NCI-H524 (cell line): ENCODE measurements at places on chromosomes 6 and 20.

DNA sequence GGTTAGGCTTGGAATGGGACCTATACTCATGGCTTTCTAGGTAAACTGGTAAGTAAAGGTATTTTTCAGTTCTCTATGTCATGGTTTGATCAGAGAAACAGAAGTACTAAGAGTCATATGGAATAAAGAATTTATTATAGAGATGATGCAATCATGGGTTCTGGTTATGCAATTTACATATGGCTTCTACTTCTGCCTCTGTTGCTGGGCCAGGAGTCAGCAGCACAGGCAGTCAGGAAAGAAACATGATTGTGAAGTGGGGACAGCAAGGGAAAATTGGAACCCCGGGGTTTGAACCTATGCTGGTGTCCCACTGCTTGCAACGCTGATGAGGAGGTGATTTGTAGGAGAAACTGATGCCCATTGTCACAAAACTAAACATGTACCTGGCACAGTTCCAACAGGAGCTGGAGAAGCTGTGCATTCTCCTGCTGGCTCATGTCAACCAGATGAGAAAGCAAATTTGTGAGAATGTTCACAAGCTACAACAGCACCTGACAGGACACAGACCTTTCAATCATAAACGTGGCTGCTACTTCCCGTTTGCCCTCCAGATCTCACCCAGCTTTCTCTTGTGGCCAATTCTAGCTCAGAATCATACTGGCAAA is 887.1 kb downstream of the TFAP2A start:
- no peak for DNase-seq

- DNase-seq, result no peak
Measured at GRCh38 chr20:2163312-2163711, 61.7 kb downstream of the STK35 start.

GRCh38 chr6:101224751-101225150 is 168.8 kb upstream of the GRIK2 start:
- DNase-seq, result no peak

- no peak for DNase-seq
Measured at GRCh38 chr6:44177691-44178423, 19.2 kb downstream of the CAPN11 start.

DNA sequence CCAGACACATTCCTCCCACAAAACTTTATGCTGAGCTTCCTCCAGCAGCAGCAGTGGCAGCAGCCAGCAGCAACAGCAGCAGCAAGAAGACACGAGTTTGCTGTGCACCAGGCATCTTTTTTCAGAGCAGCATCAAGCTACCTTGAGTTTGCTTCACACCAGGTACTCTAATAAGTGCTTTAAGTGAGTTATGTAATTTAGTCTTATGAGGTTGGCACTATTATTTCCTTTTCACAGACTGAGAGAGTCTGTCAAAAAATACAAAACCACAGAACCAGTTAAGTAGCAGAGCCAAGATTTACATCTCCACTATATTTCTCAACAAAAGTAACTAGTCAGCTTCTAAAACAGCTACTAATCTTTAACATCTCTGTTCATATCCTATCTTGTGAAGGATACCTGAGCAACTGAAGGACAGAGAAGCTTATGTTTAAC is 23.7 kb downstream of the RANBP9 start:
- no peak for DNase-seq

- peak; percentile 34 for DNase-seq
Measured at GRCh38 chr6:147870506-147871110, 362.1 kb downstream of the SAMD5 start.

- DNase-seq, result no peak
Measured at GRCh38 chr20:15593081-15593480, 980.2 kb downstream of the KIF16B start.

DNA sequence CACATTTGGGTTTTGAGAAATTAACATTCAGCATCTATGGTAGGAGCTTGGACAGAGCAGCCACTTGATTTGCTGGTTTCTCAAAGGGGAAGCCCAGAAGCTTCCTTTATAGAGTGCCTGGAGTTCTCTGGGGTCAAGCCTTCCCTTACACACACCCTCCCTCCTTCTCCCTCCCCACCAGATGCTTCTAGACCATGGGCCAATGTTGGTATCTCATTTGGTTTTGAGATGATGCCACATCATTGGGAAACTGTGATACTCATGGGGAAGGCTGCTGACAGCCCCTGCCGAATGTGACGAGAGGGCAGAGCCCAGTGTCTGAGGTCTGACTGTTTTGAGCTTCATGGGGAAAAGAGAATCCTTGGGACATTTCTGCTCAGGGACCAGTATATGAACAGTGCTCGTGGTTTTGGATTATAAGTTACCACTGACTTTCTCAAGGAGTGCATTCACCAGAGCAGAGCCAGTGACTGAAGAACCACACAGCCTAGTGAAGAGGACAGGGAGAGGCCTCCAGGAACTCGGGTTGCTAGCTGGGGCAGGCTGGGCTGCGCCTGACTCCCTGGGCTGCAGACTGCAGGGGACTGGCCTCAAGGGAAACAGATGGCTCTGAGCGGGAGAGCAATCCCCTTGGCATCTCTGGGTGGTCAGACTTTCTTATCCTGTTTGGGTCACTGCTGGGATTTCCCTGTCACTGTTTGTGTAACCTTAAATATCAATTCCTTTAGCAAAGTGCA is 46.4 kb upstream of the CST5 start:
- DNase-seq, result no peak

GRCh38 chr20:63735859-63736718 is at the start of gene LIME1:
LIME1 (plus strand) TSS chr20:63736664; CDS start chr20:63737550, 886 bp downstream.
- no peak for DNase-seq

DNA sequence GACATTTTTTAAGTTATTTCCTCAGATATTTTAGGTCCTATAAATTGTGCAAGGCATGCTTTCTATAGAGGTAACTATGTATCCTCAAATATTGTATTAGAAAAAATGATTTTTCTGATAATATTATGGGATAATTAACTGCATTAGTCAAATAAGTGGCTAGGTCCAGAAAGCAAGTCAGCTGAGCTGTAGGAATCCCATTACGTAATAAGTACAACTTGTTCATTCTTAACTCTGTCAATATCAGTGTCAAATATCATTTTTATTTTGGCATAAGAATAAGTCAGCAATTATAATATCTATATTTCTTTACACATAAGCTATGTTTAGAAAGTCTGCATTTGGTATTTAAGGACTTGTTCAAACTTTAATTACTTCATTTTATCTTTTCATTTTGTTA is 830.9 kb upstream of the GJE1 start:
- no peak for DNase-seq

DNA sequence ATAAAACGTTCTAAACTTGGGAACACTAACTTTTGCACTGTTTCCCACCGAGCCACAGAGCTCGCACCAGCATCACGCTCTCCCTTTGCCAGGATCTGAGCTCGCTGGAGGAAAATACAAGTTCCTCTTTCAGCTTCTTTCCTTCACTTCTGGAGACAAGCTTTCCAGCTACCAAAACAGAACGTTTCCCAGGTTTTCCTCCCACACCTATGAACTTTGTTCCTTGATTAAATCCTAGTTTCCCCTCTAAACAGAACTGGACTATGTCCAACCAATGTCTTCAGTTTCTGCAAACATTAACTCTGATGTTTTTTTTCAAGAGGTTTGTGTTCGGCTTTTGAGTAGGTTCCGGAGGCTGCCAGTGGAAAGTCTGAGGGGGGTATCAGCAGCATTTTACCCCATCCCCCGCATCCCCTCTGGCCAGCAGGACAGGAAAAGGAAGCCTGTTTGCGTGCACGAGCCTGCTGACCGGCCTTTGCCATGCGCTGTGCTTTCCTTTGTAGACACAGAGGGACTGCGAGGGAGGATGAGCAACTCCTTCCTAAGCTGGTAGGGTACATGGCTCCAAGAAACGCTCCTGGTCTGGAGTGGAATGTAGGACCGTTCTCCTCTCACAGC is 135.5 kb downstream of the LY86 start:
- DNase-seq, result no peak
